Caki2 (cell line): ENCODE measurements at places on chromosomes 4 and X. TPM values are rescaled to one million over a fixed set of nuclear protein-coding genes. Genes with fewer than 3 reads are reported as not detected.

DUX4 gene
- total RNA-seq = not detected in 2 replicates

DOK7 gene
- 19.8 and 20.7 TPM in 2 replicates for total RNA-seq

CXCL1 gene
- 2.7 TPM in 1 of 2 replicates, not detected in the other for total RNA-seq

NMU gene
- total RNA-seq = 0.84 and 5.0 TPM in 2 replicates

PGAM4 gene
- not detected in 2 replicates for total RNA-seq

SOD3 gene
- 108 and 112 TPM in 2 replicates for total RNA-seq
